ENCODE measurements at places on chromosomes 11 and 22. TPM values are rescaled to one million over a fixed set of nuclear protein-coding genes. Genes with fewer than 3 reads are reported as not detected.

Gene RTN4R
- 8.5 TPM for total RNA-seq

Gene RIBC2
- 6.7 TPM for total RNA-seq

Gene PARVG
- 2.4 TPM for total RNA-seq

- DNase-seq, result no peak
Measured at GRCh38 chr11:116244439-116244838, 528.3 kb downstream of the BUD13 start.

DNA sequence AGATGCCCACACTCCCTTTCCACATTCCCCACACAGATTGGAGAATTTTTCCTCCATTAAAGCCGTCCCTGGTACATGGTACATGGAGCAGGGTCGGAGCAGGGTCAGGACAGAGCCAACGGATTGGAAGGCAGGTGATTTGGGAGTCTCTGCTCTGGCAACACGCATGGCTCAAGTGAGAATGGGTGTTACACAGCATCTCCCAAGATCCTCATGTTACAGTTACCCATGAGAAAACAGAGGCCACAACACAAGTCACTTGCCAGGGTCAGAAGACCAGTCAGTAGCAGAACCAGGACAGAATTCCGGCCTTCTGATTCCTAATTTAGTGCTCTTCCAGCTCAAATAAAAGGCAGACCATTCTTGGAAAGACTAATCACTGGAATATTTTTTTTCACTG lies 7.7 kb upstream of the F2 start:
- DNase-seq, result no peak

DNA sequence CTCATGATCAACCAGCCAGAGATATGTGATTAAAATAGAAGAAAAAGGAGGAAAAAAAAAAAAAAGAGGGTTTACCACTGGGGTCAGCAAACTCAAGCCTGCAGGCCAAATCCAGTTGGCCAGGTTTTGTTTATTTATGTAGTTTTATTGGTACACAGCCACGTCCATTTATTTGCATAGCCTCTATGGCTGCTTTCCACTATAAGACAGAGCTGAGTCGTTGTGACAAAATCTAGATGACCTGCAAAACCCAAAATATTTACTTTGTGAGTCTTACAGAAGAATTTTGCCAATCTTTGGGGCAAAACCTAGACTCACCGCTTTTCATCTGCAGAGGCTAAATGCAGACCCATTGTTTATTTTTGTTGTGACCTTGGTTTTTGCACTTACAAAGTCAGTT lies 87.1 kb downstream of the TENM4 start:
- no peak for DNase-seq

DNA sequence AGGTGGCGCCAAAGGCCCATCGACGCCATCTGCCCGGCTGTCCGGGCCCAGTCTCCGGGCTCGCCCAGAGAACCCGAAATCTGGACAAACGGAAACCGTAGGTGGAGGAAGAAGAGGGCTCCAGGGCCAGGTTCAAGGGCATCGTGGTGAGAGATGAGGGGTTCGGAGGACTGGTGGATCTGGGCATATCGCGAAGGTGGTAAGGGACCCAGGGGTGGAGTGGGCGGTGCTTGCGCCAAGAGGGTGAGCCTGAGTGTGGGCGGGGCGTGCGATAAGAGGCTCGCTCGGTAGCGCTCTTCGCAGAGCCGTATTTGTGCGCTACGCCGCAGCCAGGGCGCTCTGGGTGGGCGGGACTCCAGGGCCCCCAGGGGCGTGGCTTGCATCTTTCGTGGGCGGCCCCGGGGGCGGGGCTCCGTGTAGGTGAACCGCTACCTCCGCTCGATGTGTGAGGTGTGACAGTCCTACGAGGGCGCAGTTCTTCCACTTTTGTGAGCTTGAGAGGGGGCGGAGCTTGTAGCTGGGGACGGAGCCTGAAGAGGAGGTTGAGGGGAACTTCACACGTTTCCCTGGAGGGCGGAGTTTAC lies 4.8 kb downstream of the CD248 start:
- DNase-seq, result peak; percentile 94

DNA sequence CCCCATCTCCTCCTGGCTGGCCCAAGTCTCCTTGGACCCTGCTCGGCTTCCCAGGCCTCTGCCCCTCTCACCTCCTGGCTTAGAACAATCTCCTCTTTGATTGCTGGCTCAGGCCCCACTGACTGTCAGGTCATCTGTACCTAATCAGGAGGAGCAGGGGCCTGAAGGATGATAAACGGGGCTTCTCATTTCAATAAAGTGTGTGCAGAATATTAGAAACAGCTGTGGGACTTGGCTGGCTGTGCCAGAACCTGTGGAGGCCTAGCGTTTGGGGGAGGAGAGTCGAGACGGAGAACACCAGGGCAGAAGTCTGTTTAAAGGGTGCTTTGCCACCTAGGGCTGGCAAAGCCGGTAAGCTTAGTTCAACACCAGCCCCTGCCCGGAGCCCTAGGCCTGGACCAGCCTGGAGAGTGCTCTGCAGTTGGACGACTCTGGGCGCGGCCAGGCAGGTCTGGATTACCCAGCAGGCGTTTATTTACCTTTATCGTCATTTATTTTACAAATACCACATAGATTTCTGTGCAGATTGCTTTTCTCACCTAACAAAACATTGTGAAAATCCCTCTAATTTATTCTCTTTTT lies 10.1 kb upstream of the VSIG10L2 start:
- no peak for DNase-seq

Gene BAIAP2L2
- total RNA-seq, result 76.6 TPM

Gene NAT10
- total RNA-seq, result 24.1 TPM

Data from colonic mucosa (tissue), 4 donors.